ENCODE measurements at places on chromosomes 6 and 20.
A peak's percentile ranks its signal among the peaks of the same experiment; 100 is the strongest.

DNA sequence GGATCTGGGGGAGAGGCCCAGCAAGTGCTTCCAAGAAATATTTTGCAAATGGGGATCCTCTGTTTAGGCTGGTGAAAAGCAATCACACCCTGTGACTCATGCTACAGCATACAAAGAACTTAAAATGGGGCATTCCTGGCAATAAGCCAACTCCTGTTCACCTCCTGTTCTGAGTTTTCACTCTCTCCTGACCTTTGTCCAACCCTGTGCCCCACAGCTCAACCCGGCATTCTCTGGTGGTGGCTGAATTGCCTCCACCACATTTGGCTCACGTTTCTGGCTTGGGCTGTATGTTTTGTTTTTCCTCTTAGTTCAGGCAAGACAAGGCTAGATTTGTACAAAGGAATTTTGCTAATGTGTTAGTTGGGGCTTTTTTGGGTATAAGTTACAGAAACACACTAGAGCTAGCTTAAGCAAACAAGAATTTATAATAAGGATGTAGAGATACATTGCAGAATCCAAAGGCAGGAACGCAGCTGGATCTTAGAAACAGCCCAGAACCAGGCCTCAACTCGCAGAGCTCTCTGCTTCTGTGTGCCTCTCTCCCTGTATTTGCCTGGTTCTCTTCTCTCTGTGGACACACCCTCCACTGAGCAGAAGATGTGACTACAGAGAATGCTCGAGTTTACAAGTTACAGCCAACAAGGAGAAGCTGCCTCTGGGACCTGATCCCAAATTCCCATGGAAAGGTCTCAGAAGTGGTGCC, 9.4 kb downstream of the ABCC10 start:
- DNase-seq, result no peak

DNA sequence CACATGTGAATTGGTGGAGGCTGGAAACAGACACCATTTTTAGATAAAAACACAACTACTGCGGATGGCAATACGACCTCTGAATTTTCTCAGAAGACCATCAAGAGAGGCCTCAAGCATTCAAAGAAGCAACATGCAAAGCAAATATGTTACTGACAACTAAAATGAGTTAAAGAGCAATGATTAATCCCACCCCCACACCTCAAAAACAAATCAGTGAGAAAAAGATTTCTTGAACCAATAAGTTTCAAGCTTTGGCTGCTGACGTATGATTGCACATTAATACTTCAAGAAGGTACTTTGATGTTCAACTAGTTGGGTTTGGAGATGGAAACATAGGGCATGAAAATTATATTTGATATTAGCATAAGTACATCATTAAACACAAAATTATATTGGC, 982 bp downstream of the MMUT start:
- DNase-seq, result no peak

GRCh38 chr6:170080169-170080827, 210.6 kb downstream of the DLL1 start:
- no peak for DNase-seq

DNA sequence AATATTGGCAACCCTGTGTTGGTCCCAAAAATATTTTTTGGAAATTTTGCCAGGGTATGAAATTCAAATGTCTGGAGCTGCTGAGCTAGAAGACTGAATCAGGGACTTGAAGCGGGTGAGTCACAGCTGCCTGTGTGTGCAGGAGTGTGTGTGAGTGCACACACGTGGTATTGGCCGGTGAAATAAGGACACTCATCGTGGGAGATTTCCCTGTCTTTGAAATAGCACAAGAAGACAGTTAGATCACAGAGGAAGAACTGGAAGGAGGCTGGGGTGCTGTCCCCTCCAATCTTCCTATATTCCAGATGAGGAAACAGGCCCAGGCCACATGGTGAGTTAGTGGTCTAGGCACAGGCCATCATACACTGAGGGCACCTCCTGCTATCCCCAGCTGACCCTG, 123.8 kb upstream of the MLN start:
- DNase-seq, result no peak

DNA sequence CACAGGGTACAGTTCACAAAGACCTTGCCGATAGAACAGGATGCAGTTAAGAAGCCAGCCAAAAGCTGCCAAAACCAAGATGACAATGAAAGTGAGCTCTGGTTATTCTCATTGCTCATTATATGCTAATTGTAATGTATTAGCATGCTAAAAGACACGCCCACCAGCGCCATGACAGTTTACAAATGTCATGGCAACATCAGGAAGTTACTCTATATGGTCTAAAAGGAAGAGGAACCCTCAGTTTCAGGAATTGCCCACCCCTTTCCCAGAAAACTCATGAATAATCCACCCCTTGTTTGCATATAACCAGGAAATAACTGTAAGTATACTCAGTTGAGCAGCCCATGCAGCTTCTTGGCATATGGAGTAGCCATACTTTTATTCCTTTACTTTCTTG, 748.7 kb downstream of the QKI start:
- DNase-seq, result no peak

GRCh38 chr6:131787079-131787478, 20.7 kb upstream of the ENPP1 start:
- no peak for DNase-seq

GRCh38 chr6:168247443-168248147, 72.0 kb downstream of the DACT2 start:
- DNase-seq, result no peak

- no peak for DNase-seq
Observed at GRCh38 chr6:169324656-169325459, 71.2 kb upstream of the THBS2 start.

DNA sequence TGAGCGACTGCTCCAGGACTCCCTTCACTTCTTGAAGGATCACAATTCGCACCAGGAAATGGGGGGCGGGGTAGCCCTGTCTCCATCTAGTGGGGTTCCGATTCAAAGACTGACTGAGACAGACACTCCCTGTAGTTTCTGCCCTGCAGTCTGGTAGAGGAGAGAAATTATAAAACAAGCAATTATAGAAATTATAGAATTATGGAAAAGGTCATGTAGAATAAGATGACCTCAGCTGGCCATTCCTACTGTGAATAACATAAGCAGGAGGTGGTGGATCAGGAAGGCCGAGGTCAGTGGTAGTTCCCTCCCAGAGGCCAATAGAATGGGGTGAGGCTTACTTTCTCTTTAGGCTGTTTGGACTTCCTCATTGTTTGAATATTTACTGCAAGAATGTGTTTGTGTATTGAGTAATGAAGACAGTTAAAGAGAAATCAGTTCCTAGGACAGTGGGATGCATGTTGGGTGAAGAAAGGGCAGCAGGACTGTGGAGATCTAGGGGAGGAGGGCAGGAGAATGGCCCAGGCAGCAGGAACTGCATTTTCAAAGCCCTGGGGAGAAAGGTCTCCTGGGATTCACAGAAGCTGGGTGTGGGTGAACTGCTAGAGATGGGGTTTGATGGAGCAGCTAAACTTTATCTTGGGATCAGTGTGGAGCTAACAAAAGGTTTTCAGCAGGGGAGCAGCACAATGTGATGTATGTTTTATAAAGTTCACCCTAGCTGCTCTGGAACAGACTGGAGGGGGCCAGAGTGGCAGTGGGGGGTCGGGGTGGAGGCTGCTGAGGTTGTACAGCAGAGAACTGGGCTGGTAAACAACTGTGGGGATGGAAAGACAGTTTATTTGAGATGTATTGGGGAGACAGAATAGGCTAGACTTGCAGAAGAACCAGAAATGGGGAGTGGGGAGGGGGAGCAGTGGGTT, 2.1 kb downstream of the ZNF341 start:
- peak; percentile 34 for DNase-seq

GRCh38 chr6:143694560-143694959, 16.8 kb downstream of the PHACTR2 start:
- no peak for DNase-seq

DNA sequence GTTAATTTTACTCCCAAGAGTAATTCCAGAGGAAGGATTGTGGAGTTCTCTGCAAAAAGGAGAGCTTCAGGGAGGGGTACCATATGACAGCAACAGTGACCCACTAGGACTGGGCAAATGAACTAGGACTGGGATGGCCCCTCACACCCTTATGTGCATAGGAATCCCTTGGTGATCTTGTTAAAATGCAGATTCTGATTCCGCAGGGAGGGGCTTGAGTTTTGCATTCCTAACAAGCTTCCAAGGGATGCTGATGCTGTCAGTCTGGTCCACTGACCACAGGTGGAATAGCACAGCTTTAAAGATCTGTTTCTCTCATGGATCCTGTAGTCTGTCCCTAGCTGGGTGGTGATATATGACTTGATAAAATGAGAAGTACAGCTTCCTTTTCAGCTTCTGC, 6.3 kb upstream of the FOXA2 start:
- no peak for DNase-seq

DNA sequence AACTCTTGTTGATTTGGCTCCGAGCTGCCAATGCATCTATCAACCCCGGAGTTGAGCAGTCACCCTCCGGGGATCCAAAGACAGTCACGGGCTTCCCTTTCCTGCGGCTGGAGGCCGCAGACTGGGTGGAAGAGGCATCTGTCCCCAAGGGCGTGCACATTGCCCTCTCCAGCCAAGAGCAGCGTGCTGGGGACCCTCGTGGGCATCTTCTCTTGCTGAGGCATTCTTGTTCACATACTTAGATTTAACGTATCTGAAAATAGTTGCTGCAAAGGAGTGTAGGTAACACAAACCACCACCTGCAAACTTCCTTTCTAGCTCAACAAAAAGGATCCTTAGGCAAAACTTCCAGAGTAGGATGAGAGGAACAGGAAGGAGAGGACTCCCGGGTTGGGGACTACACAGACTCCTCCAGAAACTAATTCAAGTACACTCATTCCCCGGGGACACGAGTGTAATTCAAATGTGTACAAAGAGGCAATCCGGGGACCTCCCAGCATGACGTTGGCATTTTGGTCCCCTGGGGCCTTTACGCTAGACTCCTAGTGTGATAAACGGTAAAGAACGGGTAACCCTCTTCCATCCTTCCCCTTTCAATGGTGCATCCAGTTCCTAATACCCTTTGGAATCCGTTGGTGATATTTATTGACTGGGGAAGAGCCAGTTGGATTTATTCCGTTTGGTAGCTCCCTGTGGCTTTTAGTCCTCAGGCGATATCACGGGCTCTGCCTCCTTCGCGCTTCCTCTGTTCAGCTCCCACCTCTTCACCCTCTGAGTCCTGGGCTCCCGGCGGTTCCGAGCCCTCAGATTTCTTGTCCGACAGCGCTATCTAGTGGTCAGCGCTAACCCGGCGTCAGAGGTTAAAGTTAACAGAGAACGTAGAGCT, 2.7 kb upstream of the COL12A1 start:
- peak; percentile 75 for DNase-seq

GRCh38 chr6:170021579-170021978, 269.3 kb downstream of the DLL1 start:
- DNase-seq, result no peak

DNA sequence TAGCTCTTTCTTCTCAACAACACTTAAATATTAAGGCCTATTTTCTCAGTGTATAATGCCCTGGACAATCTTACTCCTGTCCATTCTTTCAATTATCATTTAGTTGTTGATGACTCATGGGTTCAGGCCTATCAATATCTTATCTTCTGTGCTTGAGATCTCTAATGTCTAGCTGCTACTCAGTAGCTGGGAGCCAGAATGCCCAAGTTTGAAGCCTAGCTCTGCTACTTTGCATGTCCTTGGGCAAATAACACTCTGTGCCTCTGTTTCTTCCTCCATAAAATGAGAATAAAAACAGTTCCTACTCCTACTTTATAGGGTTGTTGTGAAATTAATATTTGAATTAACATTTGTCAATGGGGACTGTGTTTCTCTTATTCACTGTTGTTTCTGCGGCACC, 69.5 kb downstream of the MAN1A1 start:
- DNase-seq, result no peak

GRCh38 chr6:154373971-154374370, 17.4 kb upstream of the IPCEF1 start:
- DNase-seq, result no peak

DNA sequence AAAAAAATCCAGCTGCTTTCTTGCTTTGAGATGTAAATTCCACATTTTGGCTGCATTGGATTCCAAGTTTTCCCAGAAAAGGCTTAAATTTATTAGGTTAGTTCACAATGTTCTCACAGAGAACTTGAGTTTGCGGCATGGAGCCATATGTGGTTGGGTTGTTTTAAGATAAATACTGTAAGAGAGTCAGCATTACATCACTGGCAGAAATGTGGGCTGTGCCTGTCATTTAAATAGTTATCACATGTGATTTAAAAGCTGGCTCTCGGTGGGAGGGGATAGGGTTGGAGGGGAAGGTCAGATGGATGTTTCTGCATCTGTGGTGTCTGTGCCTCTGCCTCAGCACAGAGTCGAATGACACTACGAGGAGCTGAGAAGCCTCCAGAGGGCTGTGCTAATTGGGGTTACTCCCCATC, 73.8 kb upstream of the SCP2D1 start:
- DNase-seq, result no peak

- peak; percentile 88 for DNase-seq
Observed at GRCh38 chr20:53708129-53708968, 114.7 kb upstream of the ZNF217 start.

- no peak for DNase-seq
Observed at GRCh38 chr6:133623065-133623464, 265.8 kb upstream of the TCF21 start.

- DNase-seq, result no peak
Observed at GRCh38 chr20:17808357-17808756, 108.6 kb downstream of the BANF2 start.

DNA sequence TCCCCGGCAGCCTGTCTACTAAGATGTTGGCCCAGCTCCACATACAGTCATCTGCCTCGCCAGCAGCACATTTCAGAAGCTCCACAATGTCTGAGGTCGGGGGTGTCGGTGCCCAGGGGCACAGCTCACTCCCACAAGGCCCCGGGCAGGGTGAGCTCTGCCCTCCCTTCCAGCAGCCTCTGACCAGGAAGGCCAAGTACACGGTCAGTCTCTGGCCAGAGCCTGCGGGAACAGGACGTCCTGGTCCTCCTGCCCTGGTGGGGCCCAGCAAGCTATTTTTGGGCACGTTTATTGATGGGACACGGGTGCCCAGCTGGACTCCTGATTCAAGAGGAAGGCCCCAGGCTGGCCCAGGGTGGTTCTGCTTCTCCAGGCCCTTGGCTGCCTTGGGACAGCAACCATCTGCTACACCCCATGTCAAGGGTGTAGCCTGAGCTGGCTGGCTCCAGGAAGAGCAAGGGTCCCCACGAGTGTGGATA, 114.9 kb upstream of the PTPN1 start:
- no peak for DNase-seq

DNA sequence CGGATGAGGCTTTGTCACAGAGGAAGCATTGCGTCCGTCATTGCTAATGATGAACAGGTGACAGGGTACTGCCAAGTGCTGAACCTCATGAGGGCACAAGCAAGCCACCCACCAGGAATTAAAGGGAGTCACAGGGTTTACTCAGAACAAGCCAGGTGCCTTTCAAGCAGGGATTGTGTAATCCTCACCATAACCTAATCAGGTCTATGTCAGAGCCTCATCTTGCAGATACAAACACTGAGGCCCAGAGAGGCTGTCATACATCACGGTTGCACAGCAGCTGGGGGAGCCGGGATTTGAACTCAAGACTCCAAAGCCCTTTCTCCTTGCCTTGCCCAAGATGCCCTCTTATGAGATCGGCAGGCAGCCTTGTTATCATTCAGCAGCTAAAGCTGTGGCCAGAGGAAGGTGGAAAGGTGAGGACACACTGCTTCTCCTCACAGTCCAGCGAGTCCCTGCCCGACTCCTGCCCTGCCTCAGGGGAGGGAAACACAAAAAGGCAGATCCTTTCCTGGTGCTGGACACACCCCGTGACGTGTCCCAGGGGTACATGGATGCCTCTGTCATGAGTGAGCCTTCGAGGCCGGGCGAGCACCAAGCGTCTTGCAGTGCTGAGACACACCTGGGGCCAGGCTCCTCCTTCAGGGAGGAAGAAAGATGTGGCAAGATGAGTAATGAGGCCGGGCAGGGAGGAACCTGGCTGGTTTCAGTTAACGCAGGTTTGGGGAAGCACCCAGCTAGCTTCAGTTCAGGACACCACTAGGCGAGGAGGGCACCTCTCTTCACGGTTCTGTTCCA, 214.9 kb downstream of the LY86 start:
- DNase-seq, result no peak
